ENCODE measurements at places on chromosomes 6 and 20. TPM values are rescaled to one million over a fixed set of nuclear protein-coding genes. Genes with fewer than 3 reads are reported as not detected.

The PSORS1C1 gene
- not detected for polyA plus RNA-seq

The SYNDIG1 gene
- 7.7 TPM for polyA plus RNA-seq

The SGK2 gene
- polyA plus RNA-seq: 41.6 TPM

The SAYSD1 gene
- polyA plus RNA-seq: 22.2 TPM

The CGA gene
- polyA plus RNA-seq: 0.59 TPM

The FRMD1 gene
- polyA plus RNA-seq: 10.7 TPM

The STMND1 gene
- polyA plus RNA-seq: 0.17 TPM

The SPTLC3 gene
- 20.3 TPM for polyA plus RNA-seq

The PHACTR2 gene
- polyA plus RNA-seq: 39.0 TPM

The TRIM40 gene
- not detected for polyA plus RNA-seq

The WFDC12 gene
- polyA plus RNA-seq: not detected

The TSPO2 gene
- polyA plus RNA-seq: 0.87 TPM

The RAB44 gene
- polyA plus RNA-seq: 0.03 TPM

The CGAS gene
- polyA plus RNA-seq: 2.8 TPM

The CLPSL1 gene
- polyA plus RNA-seq: 1.8 TPM

The KHDC1L gene
- polyA plus RNA-seq: 0.33 TPM

The HRH3 gene
- polyA plus RNA-seq: not detected

The ECT2L gene
- polyA plus RNA-seq: 0.14 TPM

The PLEKHG1 gene
- 35.1 TPM for polyA plus RNA-seq

The ULBP3 gene
- 10.1 TPM for polyA plus RNA-seq

The RHAG gene
- polyA plus RNA-seq: 0.80 TPM

The OR12D1 gene
- polyA plus RNA-seq: not detected

The SULF2 gene
- polyA plus RNA-seq: 80.7 TPM

The RGS17 gene
- 2.2 TPM for polyA plus RNA-seq

The AGER gene
- polyA plus RNA-seq: 15.8 TPM

The MOXD1 gene
- 261 TPM for polyA plus RNA-seq

The PEX7 gene
- polyA plus RNA-seq: 16.7 TPM

The IP6K3 gene
- 0.83 TPM for polyA plus RNA-seq

The NNAT gene
- 91.1 TPM for polyA plus RNA-seq

The FLRT3 gene
- 179 TPM for polyA plus RNA-seq

The BTN1A1 gene
- polyA plus RNA-seq: 0.16 TPM

The VTA1 gene
- 83.3 TPM for polyA plus RNA-seq

The TRERF1 gene
- 12.7 TPM for polyA plus RNA-seq

The VSTM2L gene
- 1.2 TPM for polyA plus RNA-seq

The SLC17A2 gene
- 0.74 TPM for polyA plus RNA-seq

The KIF3B gene
- 47.9 TPM for polyA plus RNA-seq

The ARMC2 gene
- 8.4 TPM for polyA plus RNA-seq

The RPRD1B gene
- polyA plus RNA-seq: 36.2 TPM

The VSX1 gene
- polyA plus RNA-seq: not detected

The TRIM10 gene
- polyA plus RNA-seq: 0.47 TPM

The C20orf204 gene
- 0.40 TPM for polyA plus RNA-seq

The F13A1 gene
- 13.2 TPM for polyA plus RNA-seq

The ADTRP gene
- polyA plus RNA-seq: 1.7 TPM
